Kasumi-1 (cell line): ENCODE measurements at places on chromosomes 5 and 9.
A peak's percentile ranks its signal among the peaks of the same experiment; 100 is the strongest.

- peak; percentile 46 for DNase-seq
Observed at GRCh38 chr5:41835645-41836044, 34.6 kb downstream of the OXCT1 start.

- DNase-seq, result no peak
Observed at GRCh38 chr5:152288917-152289595, 116.0 kb downstream of the NMUR2 start.

GRCh38 chr9:86939891-86940290, 7.4 kb downstream of the GAS1 start:
- DNase-seq, result no peak

DNA sequence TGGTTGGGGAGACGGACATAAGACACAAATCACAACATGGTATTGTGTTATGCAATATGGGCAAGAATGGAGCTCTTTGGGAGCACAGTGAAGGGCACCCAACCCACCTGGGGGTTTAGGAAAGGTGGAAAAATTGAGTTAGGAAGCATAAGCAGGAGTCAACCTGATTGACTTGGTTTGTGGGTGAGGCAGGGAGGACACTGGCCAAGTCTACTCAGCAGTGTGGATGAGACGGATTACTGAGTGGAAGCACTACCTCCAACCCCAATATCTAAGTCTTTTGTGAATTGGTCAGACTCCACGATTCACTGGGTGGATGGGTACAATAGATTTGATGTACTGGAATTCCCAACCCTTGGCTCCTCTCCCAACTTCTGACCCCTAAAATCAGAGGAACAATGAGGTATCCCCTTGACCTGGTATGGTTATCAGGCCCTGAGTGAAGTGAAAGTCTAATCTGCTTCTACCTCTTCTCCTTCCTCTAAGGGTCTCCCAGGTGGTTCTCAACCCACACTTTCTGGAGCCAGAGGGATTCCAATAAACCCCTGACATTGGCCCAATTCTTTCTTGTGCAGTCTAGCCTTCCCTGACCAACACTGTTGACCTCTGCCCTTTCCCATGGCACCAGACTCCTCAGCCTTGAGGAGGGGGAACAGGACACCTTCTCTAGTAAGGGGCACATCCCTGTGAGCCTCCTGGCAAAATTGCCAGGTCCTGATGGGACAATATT, 5.2 kb downstream of the EGR1 start:
- no peak for DNase-seq

- no peak for DNase-seq
Observed at GRCh38 chr9:120890320-120891244, 13.6 kb upstream of the PHF19 start.

- no peak for DNase-seq
Observed at GRCh38 chr9:3191715-3192114, 334.1 kb downstream of the RFX3 start.

DNA sequence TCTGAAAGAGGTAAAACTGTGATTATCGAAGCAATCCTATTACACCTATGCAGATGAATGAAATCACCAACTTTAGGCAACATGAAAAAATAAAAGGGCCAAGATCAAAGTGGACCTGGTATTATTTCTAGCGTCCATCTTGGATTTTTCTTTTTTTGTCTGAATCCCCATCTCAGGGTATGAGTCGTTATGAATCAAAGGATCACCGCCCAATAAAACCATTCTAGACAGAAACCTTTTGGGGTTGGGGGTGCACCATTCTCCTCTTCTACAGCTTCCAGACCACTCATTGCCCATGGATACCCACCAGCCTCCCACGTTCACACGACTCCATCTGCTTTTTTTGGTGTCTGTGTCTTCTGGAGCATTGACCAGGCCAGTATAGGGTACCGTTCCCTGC, 33.4 kb downstream of the MAP1B start:
- DNase-seq, result no peak

DNA sequence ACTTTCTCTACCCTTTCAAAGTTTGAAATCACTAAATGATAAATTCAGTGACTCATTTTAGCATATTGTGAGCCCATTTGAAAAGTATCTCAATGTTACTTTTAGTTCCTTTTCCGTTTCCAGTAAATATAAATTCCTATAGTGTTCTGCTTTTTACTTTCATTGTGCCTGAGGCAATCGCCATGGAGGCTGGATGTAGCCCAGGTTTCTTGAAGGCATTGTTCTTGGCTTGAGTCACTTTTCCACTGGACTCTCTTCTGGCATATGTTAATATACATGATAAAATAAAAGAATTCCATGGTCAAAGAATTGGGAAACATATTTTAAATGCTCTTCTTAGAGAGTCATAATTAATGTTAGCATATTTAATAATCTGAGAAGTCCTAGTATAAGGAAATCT, 327.0 kb downstream of the IZUMO3 start:
- DNase-seq, result no peak
